ENCODE measurements at places on chromosomes 5 and 9. TPM values are rescaled to one million over a fixed set of nuclear protein-coding genes. Genes with fewer than 3 reads are reported as not detected.

GRCh38 chr5:61951295-61951694, 354.7 kb upstream of the KIF2A start:
- no peak for DNase-seq

DNA sequence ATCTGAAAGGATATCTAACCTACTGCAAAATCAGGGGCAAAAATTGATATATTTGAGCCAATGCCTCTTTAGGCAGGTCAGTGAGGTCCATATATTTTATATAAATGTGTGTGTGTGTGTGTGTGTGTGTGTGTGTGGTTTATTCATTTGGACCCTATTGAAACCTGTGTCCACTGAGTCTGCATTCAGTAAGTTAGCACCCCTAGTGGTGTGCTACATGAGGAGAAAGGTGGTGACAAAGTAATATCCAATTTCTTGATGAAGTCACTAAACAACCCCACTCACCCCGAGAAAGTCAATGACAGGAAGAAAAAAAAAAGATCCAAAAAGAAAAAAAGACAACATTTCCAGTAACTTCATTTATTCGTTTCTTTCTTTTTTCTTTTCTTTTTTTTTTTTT, 4.1 kb downstream of the FBXW11 start:
- DNase-seq, result no peak

- no peak for DNase-seq
These were observed 17.1 kb downstream of the GKAP1 start for GRCh38 chr9:83800236-83801033.

- DNase-seq, result no peak
These were observed 97.4 kb downstream of the PARP8 start for GRCh38 chr5:50763846-50764245.

- no peak for DNase-seq
These were observed 53.5 kb upstream of the MCCC2 start for GRCh38 chr5:71533615-71534014.

DNA sequence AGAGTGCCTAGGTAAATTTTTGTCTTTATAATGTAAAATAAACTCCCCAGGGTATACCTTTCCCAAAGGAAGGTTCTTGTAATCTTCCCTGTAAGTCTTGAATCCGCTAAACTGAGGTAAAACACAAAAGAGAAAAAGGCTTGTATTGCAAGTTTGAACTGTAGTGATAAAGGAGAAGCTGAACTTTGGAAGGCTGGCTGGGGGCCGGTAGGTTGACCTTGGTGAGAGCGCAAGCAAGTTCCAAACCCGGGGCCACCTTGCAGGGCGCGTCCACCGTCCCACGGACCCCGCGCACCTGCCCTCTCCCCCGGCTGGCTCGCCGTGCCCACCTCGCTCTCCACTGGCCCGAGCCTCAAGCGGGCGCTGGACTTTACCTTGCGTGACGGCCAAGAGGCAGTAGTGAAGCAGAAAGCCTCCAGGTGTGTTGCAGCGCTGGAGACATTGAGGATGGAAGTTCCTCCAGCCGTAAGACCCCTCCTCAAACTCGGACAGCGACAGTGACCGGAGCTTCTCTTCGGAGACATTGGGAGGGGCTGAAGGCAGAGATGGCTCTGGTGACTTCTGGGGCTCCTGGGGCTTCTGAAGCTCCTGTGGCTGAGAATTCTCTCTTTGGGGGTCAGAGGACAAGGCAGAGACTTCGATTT, 428 bp downstream of the SLCO4C1 start:
- DNase-seq, result no peak

DNA sequence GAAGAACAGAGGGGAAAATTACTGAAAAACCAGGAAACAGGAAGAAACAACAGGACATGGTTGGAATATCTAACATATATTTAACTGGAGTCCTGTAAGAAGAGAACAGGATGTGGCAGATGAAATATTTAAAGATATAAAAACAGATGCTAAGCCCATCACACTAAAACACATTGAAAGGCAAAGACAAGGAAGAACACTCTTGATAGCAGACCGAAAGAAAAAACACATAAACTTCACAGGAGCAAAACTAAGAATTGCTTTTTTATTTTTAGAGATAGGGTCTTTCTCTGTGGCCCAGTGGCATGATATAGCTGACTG, 324.4 kb upstream of the ARRDC3 start:
- no peak for DNase-seq

DNA sequence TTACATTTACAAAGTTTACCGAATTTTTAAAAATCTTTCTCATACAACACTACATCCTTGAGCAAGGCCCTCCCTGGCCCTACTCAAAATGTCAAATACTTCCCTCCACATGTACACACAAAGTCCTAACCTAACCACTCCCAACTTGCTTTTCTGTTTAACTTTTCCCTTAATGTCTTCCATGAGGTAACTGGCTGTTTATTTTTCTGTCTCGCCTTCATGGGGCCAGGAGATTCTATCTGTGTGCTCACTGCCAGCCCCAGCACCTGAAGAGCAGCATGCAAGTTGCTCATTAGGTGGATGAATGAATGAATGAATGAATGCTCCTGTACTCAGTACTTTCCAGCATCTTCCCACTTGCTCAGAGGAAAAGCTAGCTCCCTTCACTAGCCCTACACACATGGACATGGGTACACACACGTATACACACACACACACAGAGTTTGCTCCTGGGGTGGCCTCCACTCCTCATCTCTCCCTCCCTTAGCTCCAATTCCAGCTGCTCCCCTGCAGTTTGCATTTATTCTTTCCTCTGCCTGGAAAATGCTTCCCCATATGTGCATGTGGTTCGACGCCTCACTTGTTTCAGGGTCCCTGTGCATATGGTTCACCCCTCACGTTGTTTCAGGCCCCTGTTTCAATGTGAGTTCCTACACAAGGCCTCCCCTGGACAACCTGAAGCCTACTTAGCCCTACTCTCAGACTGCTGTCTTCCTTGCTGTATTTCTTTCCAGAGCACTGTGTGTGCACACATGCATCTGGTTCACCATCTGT, 165.2 kb downstream of the ROR2 start:
- no peak for DNase-seq

DPYSL3 gene
- 13.0 TPM for total RNA-seq

DROSHA gene
- 31.0 TPM for total RNA-seq

TRIM36 gene
- total RNA-seq, result 1.9 TPM

Measured in lower leg skin (tissue), 4 donors.